ENCODE measurements at places on chromosomes 2 and 18.
A peak's percentile ranks its signal among the peaks of the same experiment; 100 is the strongest.

DNA sequence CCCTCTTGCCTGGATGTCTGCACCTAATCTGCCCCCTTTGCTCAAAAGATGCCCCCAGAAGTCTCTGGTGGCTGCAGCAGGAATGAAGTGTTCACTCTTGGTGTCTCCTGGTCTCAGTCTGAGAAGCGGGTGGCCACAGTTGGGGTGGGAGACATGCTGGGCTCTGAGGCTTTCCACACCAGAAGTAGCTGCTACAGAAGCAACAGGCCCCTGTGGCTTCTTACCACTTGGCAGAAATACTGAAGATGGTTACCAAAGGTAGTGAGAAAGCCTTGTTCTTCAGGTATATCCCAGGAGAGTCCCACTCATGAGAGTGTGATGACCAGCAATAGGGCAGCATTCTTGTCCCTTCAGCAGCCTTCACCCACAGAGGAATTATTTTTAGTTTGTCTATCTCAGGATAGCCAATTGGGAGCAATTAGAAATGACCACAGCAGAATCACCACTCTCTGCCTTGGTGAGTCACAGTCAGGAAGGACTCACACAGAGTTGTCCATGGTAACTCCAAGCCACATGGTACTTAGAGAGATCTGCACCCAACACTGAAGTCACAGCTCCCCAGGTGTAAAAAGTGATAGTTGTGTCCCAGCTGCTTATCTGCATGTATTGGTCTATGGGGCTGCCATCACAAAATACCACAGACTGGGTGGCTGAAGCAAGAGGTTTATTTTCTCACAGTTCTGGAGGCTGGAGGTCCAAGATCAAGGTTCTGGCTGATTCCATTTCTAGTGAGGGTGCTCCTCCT, 169.8 kb upstream of the ID2 start:
- no peak for DNase-seq

GRCh38 chr18:31736630-31737029, 24.1 kb downstream of the SLC25A52 start:
- no peak for DNase-seq

- DNase-seq = peak; percentile 66
Observed at GRCh38 chr2:96869822-96870625, at the start of gene SEMA4C. TSS of gene SEMA4C (minus strand) at chr2:96870080. CDS start at chr2:96867886, 2,194 bp downstream.

DNA sequence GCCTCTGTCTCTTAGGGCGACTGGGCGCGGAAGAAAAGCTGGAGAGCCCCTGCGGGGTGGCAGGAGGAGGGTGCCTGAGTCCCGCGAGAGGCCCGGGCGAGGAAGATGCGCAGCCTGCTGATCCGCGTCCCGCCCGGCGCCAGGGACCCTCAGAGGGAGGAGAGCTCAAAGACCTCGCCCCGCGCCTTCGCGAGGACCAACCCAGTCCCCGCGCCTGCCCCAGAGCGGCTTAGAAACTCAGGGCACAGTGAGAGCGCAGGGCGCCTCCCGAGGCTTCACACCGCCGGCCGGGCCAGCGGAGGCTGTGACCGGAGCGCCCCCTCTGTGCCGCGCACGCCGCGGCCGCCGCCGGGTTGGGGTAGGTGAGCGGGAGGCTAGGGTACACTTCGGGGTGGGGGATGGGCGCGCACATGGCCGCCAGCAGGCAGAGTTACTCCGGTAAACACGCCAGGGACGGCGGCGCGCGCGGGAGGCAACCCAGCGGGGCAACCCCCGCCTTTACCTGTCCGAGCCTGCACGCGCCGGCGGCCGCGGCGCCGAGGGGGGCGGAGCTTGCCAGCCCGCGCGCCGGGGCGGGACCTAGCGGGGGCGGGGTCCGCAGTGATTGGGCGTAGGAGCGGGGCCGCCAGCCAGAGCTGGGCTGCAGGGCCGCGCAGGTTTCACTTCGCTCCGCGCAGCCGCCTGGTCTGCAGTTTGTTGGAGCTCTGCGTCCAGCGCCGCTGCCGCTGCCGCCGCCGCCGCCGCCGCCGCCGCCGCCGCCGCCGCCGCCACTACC, at the start of gene BCL2L11:
BCL2L11 (plus strand) TSS at position 662 of the 775 bp plus-strand sequence. CDS start 2,832 bp downstream, outside the sequence.
- DNase-seq = peak; percentile 85

GRCh38 chr2:74039611-74040010, 54.9 kb downstream of the TET3 start:
- no peak for DNase-seq

- DNase-seq = no peak
Observed at GRCh38 chr2:113390124-113390849, 47.2 kb upstream of the ZNG1B start.

DNA sequence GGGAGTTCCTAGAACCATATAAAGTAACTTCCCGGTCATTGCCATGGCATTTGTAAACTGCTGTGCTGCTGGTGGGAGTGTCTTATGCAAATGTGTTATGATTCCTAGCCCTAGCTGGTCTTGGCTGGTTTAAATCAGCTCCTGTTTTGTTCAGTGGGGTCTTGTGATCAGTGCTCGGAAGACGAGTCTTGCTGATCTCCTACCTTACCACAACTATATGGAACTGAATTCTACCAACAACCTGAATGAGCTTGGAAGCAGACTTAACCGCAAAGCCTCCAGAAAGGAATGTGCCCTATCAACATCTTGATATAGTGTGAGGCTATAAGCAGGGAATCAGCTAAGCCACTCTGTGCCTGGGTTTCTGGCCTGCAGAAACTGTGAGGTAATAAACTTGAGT, 33.5 kb downstream of the POLE4 start:
- DNase-seq = no peak

GRCh38 chr2:19457809-19458208, 99.4 kb upstream of the OSR1 start:
- no peak for DNase-seq

- no peak for DNase-seq
Observed at GRCh38 chr2:20472569-20472968, 25.7 kb downstream of the RHOB start.

DNA sequence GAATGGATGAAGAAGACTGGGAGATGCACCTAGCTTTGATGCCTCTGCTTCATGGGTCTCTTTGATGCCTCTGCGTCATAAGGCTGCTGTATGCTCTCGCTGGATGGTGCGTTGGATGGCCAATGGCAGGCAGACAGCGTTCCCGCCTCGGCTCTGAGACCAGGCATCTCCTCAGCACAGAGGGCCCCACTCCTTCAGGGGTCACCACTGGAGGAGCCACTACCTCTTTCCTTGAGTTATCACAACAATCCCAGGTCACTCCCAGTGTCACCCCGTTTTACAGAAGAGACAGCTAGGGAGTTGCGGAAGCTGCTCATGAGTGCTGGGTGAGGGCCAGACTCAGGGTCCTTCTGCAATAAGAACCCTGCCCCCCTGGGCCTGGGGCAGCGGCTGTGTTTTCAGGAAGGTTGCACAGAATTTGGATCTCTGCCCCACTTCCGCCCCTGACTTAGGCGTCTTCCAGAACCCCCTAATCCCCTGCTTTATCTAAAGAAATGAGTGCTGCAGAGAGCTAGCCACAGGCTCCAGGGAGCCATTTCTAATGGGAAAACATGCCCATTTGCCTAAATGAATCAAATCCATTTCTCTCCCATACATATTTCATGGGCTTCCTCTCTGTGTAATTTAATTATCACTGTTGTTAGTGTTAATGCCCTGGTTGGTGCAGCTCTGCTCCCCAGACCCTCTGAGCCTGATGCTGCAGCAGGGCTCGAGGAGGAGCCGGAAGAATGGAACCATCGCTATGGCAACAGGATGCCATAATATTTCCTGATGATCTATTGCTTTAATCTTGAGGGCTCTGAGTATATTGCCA, 131.8 kb upstream of the HS6ST1 start:
- DNase-seq = no peak

DNA sequence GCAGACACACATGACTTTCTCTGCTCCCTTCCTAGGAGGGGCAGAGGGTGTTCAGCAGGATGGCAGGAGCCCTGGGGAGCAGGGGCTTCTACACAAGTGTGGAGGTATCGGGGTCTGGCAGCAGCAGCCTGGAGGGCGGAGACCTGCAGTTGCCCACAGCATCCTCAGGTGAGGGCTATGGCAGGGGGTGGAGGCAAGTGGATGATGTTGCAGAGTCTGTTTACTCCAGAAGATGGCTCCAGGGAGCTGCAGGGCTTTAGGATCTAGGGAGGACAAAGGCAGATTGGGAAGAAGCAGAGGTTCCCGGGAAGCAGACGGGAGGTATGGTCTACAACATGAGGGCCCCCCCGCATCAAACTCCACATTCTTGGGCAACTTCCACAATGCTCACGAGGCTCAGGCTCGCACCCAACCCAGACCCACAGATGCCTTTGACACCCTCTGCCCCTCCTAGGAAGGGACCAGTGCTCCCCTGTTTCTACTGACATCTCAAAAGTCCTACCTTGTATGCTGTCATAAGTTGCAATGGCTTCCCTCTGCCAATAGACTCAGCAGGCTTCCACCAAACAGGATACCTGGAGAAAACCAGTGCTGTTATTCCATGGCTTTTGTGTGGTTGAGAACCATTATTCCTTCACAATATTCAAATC, 12.0 kb upstream of the ATP6V1C2 start:
- DNase-seq = no peak

DNA sequence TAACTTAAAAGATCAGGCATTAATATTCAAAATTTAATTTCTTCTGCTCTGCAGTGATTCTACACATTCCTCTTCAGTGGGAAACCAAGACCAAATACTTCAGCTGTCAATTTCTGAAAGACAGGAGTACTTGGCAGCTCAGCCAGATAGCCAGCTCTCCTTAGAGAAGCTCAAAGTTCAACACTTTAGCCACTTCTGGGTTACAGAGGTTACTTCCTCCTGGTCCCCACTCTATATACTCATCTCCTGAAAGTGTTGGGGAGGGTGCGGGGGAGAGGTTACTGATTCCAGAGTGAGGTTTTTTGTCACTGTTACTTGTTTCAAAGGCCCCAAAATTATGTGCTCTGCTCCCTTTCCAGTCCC, 4.1 kb downstream of the CYTIP start:
- no peak for DNase-seq

DNA sequence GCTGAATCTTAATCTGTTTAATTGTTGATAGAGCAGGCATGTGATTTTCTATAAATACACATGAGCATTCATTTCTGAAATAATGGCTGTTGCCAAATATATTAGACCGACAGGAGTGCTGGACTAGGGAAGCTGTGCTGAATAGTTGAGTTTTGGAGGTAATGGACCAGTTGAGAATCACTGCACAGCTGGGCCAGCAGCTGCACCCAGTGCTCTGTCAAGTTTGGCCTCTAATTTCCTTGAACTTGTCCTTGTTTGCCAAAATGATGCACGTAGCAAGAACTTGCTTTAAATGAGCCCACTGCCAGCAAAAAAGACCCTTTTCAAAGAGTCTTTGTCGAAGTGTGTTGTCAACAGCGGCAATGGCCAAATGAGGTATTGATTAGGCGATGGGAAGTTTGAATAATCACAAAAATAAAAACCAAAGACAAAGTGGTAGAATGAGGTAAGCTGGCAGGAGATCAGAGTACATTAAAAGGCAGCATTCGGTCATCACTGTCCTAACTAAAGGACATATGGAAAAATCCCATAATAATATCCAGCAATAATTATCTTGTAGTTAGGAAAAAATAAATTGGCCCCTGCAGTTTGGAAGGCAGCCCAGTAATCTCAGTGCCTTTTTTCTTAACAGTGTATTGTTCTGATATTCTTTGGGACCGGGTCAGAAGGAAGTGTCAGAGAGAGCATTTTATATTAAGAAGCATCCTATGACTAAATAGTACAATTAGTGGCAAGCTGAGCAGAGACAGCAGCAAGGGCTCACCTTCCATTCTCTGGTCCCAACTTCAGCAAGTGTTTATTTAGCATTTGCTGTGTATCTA, 126.2 kb downstream of the RAPGEF4 start:
- no peak for DNase-seq

- no peak for DNase-seq
Observed at GRCh38 chr2:186422226-186422625, 63.8 kb upstream of the ZC3H15 start.

DNA sequence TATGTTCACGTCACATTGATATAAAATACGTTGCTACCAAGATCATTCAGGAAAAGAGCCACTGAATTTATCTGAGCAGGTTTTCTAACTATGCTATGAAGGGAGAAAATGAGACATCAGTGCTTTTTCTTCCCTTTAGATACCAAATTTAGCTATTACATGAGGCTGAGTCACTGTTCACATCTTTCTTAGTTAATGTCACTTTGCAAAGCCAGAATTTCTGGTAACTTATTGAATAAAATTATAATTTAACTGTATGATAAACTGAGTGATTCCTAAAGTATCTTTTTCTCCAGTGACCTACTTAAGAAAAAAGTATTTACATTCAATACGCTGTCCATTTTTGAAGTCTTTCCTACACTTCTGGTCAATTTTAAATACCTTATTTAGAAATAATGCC, 22.7 kb downstream of the C1D start:
- no peak for DNase-seq

DNA sequence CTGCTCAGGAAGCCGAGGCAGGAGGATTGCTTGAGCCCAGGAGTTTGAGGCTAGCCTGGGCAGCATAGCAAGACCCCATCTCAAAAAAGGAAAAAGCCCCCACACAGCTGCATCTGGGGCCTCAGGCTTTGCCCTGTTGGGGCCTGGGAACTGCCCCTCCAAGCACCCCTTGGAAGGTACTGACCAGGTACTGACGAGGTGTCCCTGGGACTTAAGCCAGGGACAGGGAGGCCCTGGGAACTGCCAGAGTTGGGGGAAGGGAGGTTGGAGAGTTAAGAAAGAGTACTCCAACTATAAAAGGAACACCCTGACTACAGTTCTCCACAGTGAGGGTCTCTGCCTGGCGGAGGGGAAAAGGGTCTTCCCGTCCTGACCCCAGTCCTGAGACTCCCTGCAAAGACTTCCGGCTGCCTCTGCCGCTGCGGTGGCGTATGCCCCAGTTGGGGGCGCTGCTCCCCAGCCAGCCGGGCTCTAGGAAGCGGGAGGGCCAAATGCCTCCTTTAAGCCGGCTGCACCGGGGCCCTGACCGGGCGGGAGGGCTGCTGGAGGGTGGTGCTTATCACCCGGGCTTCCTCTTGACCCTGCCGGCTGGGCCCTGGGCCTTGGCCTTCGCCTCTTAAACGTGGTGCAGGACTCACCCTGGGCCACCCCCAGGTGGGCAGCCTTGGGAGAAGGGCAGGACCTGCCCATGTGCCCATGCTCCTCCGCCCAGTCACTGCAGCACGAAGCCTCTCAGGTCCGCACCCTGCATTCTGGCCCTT, 12.8 kb downstream of the SLC30A3 start:
- DNase-seq = no peak

All from occipital lobe (tissue), 3 donors.